ENCODE measurements at places on chromosomes 13 and 19.

GRCh38 chr19:1449467-1450442 lies at the start of gene APC2:
Gene APC2, plus strand, starts transcription at chr19:1450121. Its CDS starts 2,881 bp downstream, at chr19:1453002.
- no peak for DNase-seq

- no peak for DNase-seq
Measured at GRCh38 chr13:31192306-31192705, 7.5 kb upstream of the B3GLCT start.

- no peak for DNase-seq
Measured at GRCh38 chr13:112709825-112710783, 20.3 kb downstream of the ATP11A start.

DNA sequence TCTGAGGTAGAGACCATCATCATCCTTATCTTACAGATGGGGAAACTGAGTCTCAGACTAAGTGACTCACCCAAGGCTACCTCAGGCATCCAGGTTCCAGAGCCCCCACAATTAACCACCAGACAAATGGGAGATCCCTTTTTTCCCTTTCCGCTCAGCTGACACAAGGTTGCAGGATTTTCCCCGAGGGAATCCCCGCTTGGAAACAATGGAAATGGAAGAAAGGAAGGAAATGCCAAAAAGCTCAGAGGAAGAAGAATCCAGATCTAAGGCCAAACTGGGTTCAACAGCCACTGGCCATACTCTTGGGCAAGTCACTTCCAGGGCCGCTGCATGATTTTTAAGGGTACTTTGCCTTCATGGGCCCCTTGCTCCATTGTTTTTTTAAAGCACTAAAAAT lies 1.6 kb downstream of the ZNF71 start:
- no peak for DNase-seq

DNA sequence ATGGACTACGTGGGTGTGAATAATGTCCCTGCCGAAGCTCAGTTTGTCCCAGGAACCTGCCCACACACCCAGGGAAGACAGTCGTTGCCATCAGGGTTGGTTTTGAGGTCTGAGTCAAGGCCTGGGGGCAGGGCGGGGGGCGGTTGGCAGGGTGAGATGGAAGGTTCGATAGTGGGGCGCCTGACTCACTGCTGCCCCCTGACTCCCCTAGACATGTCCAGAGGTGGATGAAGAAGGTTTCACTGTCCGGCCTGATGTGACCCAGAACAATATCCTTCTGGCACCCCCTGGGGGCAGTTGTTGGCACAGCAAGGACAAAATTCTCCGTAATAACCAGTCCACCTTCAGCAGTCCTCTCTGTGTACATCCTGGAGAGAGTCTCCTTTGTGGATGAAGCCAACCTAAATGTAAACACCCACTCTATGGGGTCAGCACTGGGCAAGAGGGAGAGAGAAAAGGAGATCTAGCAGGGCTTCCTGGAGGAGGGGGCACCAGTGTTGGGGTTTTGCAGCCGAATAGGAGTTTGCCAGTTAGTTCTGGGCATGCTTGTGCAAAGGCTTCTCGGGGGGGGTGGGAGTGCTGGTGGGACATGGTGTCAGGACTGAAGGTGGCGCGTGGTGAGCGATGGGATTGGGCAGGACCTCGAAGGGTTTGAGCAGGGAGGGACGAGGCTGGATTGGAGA lies 19.6 kb upstream of the B3GNT3 start:
- no peak for DNase-seq
